ENCODE measurements at places on chromosomes 3 and 15. TPM values are rescaled to one million over a fixed set of nuclear protein-coding genes. Genes with fewer than 3 reads are reported as not detected.
A peak's percentile ranks its signal among the peaks of the same experiment; 100 is the strongest.

DNA sequence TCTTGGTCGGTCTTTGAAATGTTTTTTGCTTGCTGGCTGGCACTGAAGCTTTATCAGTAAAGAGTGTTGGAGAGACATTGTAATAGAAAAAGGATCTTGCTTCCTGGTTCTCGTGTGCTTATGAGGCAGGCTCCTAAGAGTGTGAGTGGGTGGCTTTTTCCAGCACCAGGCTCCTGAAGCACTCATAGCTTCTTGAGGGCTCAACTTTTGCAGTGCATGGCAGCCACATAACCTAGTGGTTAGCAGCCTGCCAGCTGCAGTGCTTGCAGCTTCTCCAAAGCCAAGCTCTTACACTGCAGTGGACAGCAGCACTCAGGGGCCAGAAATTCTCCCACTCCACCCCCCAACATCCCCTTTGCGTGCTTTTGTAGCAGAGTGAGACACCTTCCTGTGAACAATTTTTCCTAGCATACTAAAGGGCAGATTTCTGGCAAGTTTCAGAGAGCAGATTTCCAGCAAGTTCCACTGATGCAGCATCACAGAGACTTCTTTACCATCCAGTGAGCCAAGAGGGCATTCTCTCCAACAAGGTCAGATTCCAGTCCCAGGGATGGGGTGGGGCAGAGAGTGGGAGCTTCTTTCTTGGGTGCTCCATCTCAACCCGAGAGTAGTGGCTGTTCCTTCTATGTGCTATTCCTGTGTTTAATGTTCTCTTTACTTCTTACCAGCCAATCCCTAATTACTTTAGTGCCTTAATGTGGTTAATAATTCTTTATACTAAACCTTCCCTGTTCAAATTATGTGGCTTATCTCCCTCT is 15.8 kb upstream of the ARHGEF26 start:
- DNase-seq: no peak

DNA sequence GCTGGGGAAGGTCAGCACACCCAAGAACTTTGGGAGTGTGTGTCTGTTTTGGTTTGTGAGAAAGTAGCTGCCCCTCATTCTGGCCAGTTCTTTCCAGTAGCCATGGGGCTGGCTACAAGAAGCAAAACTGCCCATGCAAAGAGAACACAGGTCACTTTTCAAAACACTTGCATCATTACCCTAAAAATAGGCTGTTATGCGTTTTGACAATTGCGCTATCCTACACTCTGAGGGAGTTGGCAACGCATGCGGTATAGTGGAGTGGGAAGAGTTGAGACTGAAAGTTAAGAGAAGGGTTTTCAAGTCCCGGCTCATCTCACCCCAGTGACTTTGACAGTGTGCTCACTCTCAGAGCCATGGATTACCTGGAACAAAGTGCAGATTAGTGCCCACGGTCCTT is 41.8 kb upstream of the MYZAP start:
- peak; percentile 49 for DNase-seq

DNA sequence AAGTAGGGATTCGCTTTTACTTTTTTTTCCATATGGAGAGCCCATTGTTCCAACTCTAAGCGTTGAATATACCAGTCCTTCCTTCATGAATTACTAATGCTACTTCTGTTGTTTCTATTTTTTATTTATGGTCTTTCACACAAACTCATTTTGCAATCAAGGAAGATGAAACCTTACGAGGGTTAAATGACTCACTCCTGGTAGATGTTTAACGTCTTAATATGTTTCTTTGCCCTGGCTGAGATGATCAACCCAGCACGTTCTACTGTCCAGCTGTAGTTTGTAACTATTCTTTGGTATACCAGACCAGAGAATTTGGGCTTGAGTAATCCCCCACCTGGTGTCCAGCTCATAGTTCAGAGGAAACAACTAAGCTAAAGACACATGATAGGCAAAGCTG is 23.1 kb downstream of the CDCP1 start:
- no peak for DNase-seq

DNA sequence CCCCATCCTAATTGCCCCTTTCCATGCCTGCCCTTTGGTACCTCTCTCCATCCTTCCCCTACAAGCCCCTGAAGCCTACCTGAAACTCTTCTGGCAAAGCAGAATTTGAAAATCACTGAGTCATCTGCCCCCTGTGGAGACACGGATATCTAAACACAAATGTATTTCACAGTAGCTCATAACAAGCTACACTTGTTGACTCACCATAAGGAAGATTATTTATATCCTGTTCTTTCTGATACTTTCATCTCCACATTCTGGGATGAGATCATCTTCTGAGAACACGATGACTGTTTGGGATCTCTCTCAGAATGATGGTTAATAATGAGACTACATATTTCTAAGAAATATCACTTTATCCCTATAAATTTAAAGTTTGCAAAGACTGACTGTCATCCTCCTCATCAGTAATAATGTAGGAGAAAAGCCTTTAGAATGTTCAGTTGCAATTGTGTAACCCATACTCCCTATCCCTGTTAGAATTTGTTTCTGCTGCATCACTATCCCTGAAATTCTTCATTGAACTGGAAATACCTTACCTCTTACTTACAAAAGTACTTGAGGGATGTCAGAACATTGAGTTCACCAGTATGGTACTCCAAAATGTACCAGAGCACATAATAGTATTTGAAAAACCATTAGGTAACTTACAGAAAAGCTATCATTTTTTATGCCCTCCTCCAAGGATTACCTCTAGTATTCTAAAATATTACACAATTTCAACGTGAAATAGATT is 116.1 kb upstream of the IL12A start:
- DNase-seq: no peak

GRCh38 chr3:124303305-124303910 is 311.5 kb upstream of the ROPN1 start:
- DNase-seq: no peak

- DNase-seq: no peak
Observed at GRCh38 chr15:96115642-96116041, 214.9 kb upstream of the NR2F2 start.

The SYNM gene
- 379 TPM for total RNA-seq

The GHSR gene
- total RNA-seq: not detected

The NUSAP1 gene
- total RNA-seq: 1.8 TPM
